ENCODE measurements at places on chromosomes 11 and 22.

GRCh38 chr11:128411812-128412211, 175.5 kb downstream of the ETS1 start:
- H3K27me3 ChIP-seq: no peaks in the 10 kb centered on the region
- peaks cover 61% of the 10 kb centered on the region for H3K4me1 ChIP-seq
- no peak for DNase-seq

- H3K27ac ChIP-seq: no peak overlapping the region
- no peak overlapping the region for H3K4me3 ChIP-seq
- H3K27me3 ChIP-seq: no peaks in the 10 kb centered on the region
- peaks cover 6% of the 10 kb centered on the region for H3K4me1 ChIP-seq
- DNase-seq: no peak
Measured at GRCh38 chr11:44252999-44253602, 56.8 kb downstream of the ALX4 start.

- H3K4me1 ChIP-seq: no peaks in the 10 kb centered on the region
- DNase-seq: peak; percentile 14
- H3K27me3 ChIP-seq: no peaks in the 10 kb centered on the region
- no peak overlapping the region for H3K4me3 ChIP-seq
Measured at GRCh38 chr11:7098235-7098832, 9.5 kb downstream of the RBMXL2 start.

DNA sequence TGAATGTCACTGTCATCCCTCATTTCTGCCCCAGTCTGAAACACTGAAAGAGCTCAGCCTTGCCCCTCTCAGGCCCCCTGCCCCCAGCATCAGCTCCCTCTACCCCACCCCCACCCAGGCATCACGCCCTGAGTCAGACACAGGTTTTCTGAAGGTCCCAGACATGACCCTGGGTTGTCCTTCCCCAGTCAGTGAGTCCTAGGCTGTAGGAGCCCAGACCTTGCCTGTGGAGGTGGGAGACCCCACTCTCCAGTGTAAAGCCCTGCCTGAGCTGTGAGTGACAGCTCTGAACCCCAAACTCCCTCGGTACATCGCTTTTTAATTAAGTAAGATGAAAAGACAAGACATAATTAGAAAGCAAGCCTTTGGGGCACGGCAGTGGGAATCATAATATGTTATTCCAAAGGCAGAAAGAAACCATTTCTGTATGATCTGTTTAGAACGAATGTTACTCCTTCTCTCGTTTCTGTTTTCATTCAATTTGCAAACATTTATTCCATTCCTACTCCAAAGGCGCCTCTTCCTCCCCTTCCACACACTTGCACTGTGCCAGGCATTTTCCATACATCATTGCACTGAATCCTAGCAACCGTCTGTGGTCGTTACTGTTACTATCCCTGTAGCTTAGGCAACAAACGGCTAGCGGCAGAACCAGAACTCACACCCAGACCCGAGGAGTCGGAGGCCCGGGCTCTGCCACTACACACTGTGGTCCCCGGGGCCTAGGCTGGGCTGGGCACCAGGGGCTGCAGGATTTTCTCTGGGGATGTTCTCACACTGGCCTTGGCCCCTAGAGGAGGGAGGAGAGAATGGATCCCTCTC, 63.4 kb downstream of the CD6 start:
- no peaks in the 10 kb centered on the region for H3K4me1 ChIP-seq
- no peaks in the 10 kb centered on the region for H3K36me3 ChIP-seq
- peaks cover 3% of the 10 kb centered on the region for H3K27me3 ChIP-seq
- no peak overlapping the region for H3K4me3 ChIP-seq
- DNase-seq: no peak
- H3K27ac ChIP-seq: no peak overlapping the region

DNA sequence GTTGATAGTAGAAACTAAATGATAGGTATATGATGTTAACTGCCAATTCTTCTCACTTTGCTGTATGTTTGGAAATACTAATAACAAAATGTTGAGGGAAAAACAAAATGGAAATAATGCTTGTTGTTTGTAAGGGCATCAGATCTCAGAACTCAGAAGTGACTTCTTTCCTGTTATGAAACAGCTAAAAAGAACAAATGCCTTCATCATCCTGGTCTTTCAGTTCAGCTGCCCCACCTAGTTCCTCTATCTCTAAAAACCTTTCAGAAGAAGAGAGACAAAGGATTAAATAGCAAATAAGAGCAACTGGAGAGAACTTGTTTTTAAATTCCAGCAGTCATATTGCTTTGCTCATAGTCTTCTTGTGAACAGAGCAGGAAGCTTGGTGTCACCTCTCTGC, 345.3 kb upstream of the NCAM1 start:
- H3K4me1 ChIP-seq: peaks cover 7% of the 10 kb centered on the region
- no peaks in the 10 kb centered on the region for H3K27me3 ChIP-seq
- no peak overlapping the region for H3K27ac ChIP-seq
- DNase-seq: no peak
- H3K36me3 ChIP-seq: no peaks in the 10 kb centered on the region
- H3K4me3 ChIP-seq: no peak overlapping the region

- no peak overlapping the region for H3K4me3 ChIP-seq
- no peaks in the 10 kb centered on the region for H3K36me3 ChIP-seq
- H3K27ac ChIP-seq: no peak overlapping the region
- DNase-seq: no peak
- no peaks in the 10 kb centered on the region for H3K27me3 ChIP-seq
Measured at GRCh38 chr11:57978686-57979531, 44.8 kb upstream of the OR9Q1 start.

DNA sequence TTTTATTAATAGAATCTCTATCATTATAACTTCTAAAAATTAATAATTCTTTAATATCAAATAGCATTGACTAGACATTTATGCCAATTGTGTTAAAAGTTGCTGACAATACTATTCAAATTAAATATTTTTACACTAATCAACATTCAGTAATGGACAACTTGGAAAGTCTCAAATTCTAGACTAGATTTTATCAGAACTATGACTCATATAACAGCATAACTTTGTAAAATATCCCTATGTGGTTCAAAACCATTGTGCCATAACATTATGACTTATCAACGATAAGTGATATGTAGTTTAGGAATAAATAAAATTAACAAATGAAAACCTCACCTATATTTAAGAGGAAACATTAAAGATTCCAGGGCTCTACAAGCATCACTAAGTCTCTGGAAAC, 291.8 kb downstream of the SBF2 start:
- H3K4me1 ChIP-seq: peaks cover 6% of the 10 kb centered on the region
- H3K27me3 ChIP-seq: no peaks in the 10 kb centered on the region
- H3K36me3 ChIP-seq: peaks cover 2% of the 10 kb centered on the region
- no peak overlapping the region for H3K27ac ChIP-seq

- no peaks in the 10 kb centered on the region for H3K27me3 ChIP-seq
- peaks cover 51% of the 10 kb centered on the region for H3K36me3 ChIP-seq
- DNase-seq: no peak
Measured at GRCh38 chr11:66311470-66311964, 5.3 kb downstream of the CD248 start.

GRCh38 chr11:100757646-100758045, 70.6 kb downstream of the ARHGAP42 start:
- H3K36me3 ChIP-seq: no peaks in the 10 kb centered on the region
- H3K27me3 ChIP-seq: no peaks in the 10 kb centered on the region
- DNase-seq: no peak
- no peak overlapping the region for H3K4me3 ChIP-seq
- no peak overlapping the region for H3K27ac ChIP-seq

DNA sequence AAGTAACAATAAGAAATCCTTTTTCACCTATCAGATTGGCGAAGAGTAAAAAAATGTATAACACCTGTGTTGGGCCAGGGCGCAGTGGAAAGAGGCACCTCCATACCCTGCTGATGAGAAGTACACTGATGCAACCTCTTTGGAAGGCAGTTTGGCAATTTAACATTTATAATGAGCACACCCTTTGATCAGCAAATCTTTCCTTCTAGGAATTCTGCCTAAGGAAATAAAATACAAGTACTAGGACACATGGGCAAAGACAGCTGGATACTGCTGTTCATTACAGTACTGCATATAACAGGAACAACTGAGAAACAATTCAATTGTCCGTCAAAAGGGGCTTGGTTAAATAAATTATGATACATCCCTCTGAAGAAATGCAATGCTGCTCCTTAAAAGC, 110.1 kb downstream of the RPL27A start:
- no peak for DNase-seq
- no peak overlapping the region for H3K27ac ChIP-seq
- H3K27me3 ChIP-seq: no peaks in the 10 kb centered on the region
- H3K4me3 ChIP-seq: no peak overlapping the region

DNA sequence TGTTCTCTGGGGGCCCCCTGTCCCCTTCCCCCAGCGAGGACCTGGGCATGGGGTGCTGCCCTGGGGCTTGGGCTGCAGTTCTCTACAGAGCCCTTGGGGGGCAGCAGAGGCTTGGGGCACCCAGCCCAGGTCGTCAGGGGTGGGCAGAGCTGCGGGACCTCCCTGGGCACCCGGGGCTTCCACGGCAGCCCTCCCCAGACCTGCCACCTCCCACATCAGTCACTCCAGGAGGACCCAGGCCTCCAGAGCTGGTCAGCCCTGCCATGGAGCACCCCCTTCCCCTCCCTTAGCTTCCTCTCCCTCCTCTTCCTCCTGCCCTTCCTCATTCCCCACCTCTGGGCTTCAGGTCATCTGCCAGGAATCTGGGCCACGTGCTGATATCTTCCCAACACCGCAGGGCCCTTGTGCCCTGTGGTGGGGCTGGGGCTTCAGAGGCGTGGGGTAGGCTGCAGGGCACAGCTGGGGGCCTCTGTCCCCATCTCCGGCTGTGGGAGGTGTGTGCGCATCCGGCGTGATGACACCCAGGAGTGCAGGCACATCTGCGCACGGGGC, 5.8 kb downstream of the TSPAN4 start:
- no peak for DNase-seq
- peaks cover 27% of the 10 kb centered on the region for H3K4me1 ChIP-seq
- no peaks in the 10 kb centered on the region for H3K27me3 ChIP-seq
- H3K4me3 ChIP-seq: no peak overlapping the region
- peaks cover 6% of the 10 kb centered on the region for H3K36me3 ChIP-seq
- no peak overlapping the region for H3K27ac ChIP-seq

- no peaks in the 10 kb centered on the region for H3K4me1 ChIP-seq
- no peak overlapping the region for H3K27ac ChIP-seq
- H3K36me3 ChIP-seq: no peaks in the 10 kb centered on the region
- no peak for DNase-seq
Measured at GRCh38 chr11:70470127-70470526, 71.8 kb downstream of the CTTN start.

- H3K4me1 ChIP-seq: peaks cover 24% of the 10 kb centered on the region
- H3K27me3 ChIP-seq: no peaks in the 10 kb centered on the region
- peak overlapping the region; percentile 45 for H3K27ac ChIP-seq
Measured at GRCh38 chr11:57214098-57214417, 23.0 kb downstream of the APLNR start.

- H3K36me3 ChIP-seq: no peaks in the 10 kb centered on the region
- no peaks in the 10 kb centered on the region for H3K4me1 ChIP-seq
- DNase-seq: no peak
- no peaks in the 10 kb centered on the region for H3K27me3 ChIP-seq
- no peak overlapping the region for H3K27ac ChIP-seq
- no peak overlapping the region for H3K4me3 ChIP-seq
Measured at GRCh38 chr11:115321605-115322289, 182.5 kb downstream of the CADM1 start.

GRCh38 chr11:71339396-71339881, 87.1 kb upstream of the SHANK2 start:
- no peaks in the 10 kb centered on the region for H3K36me3 ChIP-seq
- no peak overlapping the region for H3K4me3 ChIP-seq
- H3K27me3 ChIP-seq: no peaks in the 10 kb centered on the region
- DNase-seq: peak; percentile 86
- H3K27ac ChIP-seq: peak overlapping the region; percentile 88

DNA sequence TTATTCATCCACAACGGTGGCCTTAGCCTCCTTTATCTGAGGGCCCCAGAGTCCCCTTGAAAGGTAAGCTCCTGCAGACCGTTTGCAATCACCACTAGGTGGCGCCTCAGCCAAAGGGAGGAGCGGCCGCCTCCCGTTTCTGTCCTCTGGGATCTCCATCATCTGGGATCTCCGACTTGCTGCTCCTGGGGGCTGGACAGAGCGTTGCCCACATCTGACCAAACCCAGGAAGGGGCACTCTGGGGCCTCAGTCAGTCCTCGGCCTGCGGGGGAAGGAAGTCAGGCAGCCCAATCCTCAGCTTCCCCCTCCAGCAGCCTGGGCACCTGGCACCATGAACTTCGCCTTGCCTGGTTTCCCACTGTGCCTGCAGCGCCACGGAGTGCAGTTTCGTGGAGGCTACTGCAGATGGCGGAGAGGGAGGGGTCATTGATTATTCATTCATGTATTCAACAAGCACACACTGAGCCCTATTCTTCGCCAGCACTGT, 23.5 kb downstream of the TP53I11 start:
- no peaks in the 10 kb centered on the region for H3K4me1 ChIP-seq
- H3K4me3 ChIP-seq: no peak overlapping the region
- H3K36me3 ChIP-seq: no peaks in the 10 kb centered on the region
- H3K27ac ChIP-seq: no peak overlapping the region
- H3K27me3 ChIP-seq: peaks cover 9% of the 10 kb centered on the region

DNA sequence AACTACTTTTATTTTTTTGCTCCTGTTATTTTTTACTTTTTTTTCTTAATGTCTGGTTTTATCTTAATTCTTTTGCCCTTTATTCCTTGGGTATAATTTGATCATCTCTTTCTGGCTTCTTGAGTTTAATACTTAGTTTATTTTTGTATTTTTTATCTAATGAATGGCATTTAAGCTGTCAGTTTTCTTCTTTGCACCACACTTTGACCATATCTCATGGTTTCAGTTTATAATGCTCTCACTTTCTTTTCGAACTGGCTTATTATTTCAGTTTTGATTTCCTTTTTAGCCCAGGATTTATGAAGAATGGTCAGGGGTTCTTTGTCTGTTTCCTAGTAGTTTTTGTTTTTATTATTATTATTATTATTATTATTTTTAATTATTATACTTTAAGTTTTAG, 48.3 kb downstream of the QSER1 start:
- H3K4me1 ChIP-seq: no peaks in the 10 kb centered on the region
- DNase-seq: no peak
- H3K4me3 ChIP-seq: no peak overlapping the region
- no peak overlapping the region for H3K27ac ChIP-seq

GRCh38 chr22:29695129-29695926, 24.5 kb upstream of the CABP7 start:
- H3K4me3 ChIP-seq: no peak overlapping the region
- no peaks in the 10 kb centered on the region for H3K4me1 ChIP-seq
- DNase-seq: no peak
- H3K27me3 ChIP-seq: no peaks in the 10 kb centered on the region
- peaks cover 65% of the 10 kb centered on the region for H3K36me3 ChIP-seq

GRCh38 chr22:47724751-47725150, 962.3 kb downstream of the TBC1D22A start:
- H3K36me3 ChIP-seq: no peaks in the 10 kb centered on the region
- H3K4me1 ChIP-seq: no peaks in the 10 kb centered on the region
- H3K27ac ChIP-seq: no peak overlapping the region
- no peak for DNase-seq
- no peaks in the 10 kb centered on the region for H3K27me3 ChIP-seq
- no peak overlapping the region for H3K4me3 ChIP-seq

Data from SJSA1 (cell line).